Calu3 (cell line): ENCODE measurements at places on chromosomes 5 and 9.

GRCh38 chr5:29054694-29055093 is 2016.3 kb upstream of the CDH9 start:
- DNase-seq = no peak
- no peaks in the 10 kb centered on the region for H3K4me1 ChIP-seq
- H3K36me3 ChIP-seq = no peaks in the 10 kb centered on the region
- no peak overlapping the region for H3K27ac ChIP-seq
- H3K4me3 ChIP-seq = no peak overlapping the region

DNA sequence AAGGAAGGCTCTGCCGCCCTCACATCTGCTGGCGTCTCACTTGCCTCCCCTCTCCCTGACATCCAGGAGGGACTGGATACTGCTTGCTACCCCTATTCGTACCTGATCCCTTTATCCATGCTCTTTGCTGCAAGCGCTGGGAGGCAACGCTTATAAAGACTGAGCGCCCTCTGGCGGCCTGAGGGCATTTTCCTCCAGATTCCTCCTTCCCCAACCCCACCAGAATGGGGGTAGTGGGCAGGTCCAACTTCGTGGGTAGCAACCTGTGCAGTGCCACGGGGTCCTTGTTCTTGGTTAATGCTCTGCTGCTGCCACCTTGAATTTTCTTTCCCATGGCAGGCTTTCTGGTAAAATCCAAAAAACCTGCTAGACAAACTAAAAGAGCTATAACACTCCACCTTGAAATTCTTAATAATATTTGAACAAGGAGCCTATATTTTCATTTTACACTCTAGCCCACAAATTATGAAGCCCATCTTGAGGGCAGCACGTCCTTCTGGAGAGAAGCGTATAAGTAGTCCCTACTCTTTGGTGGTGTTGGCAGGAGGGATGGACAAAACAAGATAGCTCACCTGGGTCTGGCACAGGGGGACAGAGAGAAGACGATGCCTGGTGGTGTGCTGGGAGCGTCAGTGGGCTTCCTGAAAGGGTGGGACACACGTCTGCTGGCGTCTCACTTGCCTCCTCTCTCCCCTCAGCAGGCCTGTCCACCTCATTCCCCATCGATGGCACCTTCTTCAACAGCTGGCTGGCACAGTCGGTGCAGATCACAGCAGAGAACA is 52.5 kb downstream of the JADE2 start:
- no peak overlapping the region for H3K4me3 ChIP-seq
- H3K36me3 ChIP-seq = peaks cover 58% of the 10 kb centered on the region

DNA sequence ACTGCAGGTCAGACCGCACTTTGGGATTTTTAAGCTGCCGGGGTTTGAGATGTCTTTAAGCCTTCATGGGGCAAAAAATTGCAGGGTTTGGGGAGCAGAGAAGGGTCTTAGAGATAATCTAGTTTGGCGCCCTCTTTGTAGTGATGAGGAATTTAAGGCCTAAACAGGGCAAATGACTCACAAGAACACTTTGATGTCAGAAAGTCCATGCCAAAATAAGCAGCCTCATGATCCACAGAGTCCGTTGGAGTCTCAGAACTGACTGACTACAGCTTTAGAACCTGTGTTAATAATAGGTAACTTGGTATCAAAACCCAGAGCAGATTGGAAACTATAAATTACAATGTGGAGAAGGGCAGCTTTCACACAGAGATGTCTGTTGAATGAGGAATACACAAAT is 35.9 kb upstream of the PTGS1 start:
- H3K4me3 ChIP-seq = no peak overlapping the region
- DNase-seq = no peak
- no peak overlapping the region for H3K27ac ChIP-seq
- H3K4me1 ChIP-seq = no peaks in the 10 kb centered on the region
- peaks cover 17% of the 10 kb centered on the region for H3K27me3 ChIP-seq

DNA sequence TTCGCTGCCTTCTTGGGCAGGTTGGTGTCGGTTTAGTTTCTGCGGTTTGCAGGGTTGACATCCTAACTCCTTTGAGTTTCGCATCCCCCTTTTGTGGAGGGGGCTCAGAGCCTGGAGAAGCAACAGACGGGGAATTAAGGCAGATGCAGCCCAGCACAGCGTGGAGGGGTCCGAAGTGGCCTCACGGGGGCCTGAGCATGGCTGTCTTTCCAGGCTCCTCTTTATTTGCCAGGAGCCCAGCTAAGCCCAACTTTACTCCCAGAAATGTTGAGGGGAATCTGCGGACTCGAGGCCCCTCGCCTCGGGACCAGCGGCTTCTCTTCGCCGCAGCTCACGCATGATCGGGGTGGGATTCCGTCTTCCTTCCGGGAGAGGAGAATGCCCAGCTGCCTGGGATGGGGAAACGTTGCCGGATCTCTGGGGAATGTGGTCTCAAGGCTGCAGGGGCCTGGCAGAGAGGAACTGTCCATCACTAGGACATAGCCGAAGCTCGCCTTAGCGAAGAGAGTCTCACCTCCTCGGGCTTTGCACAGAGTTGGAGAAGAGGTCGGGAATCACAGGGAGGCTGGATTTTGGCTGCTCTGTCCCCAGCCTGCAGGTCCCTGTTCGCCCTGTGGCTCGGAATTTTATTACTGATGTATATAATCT is 1.3 kb downstream of the RAI14 start:
- H3K27ac ChIP-seq = peak overlapping the region; percentile 78
- H3K4me3 ChIP-seq = peak overlapping the region; percentile 60
- DNase-seq = peak; percentile 15
- H3K36me3 ChIP-seq = peaks cover 43% of the 10 kb centered on the region
- H3K27me3 ChIP-seq = no peaks in the 10 kb centered on the region
- peaks cover 27% of the 10 kb centered on the region for H3K4me1 ChIP-seq

DNA sequence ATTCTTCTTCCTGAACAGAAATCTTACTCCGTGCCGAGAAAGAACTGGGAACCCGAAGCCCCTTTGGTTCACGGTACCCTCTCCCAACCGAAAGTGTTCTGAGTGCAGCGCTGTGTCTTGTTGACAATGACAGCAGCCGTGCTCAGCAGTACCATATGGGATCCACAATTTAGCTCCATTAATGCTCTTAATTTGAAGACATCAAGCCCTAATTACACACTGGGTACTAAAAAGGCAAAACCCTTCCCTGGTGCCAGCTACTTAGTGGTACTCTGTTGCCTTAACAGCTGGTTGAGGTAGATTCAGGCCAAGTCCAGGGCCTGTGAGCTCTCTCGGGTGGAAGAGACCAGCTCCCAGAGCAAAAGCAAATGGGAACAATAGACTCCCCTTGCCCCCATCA is 24.5 kb downstream of the DDX31 start:
- no peak overlapping the region for H3K4me3 ChIP-seq
- no peak for DNase-seq
- peaks cover 27% of the 10 kb centered on the region for H3K36me3 ChIP-seq

DNA sequence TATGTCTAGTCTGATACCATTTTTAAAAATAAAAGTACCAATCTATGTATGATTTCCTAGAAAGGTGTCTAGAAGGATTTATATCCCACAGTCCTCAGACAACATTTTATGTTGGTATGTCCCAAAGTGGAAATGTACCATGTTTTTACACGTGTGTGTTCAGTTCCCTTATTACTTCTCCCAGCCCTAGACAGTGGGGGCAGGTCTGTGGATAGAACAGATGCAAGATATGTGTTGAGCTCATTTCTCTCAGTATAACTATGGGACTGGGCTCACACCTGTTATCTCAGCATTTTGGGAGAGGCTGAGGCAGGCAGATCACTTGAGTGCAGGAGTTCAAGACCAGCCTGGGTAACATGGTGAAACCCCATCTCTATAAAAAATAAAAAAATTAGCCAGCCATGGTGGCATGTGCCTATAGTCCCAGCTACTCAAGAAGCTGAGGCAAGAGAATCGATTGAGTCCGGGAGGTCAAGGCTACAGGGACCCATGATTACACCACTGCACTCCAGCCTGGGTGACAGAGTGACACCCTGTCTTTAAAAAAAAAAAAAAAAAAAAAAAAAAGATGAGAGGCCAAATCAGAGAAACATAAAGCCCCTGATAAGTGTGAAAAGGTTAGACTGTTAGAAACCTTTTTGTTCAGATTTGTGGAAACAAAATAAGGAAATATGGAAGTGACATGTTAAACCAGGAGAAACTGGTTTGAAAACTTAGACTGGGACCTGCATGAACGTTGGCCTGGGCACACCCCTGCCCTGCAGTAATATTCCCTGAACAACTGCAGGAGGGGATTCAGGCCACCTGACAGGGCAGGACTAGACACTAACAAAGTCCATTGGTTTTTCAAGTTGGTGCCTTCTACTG is 7.4 kb upstream of the SLC2A8 start:
- DNase-seq = no peak
- H3K27me3 ChIP-seq = peaks cover 24% of the 10 kb centered on the region
- no peaks in the 10 kb centered on the region for H3K36me3 ChIP-seq
- H3K27ac ChIP-seq = peak overlapping the region; percentile 77
- H3K4me3 ChIP-seq = no peak overlapping the region

DNA sequence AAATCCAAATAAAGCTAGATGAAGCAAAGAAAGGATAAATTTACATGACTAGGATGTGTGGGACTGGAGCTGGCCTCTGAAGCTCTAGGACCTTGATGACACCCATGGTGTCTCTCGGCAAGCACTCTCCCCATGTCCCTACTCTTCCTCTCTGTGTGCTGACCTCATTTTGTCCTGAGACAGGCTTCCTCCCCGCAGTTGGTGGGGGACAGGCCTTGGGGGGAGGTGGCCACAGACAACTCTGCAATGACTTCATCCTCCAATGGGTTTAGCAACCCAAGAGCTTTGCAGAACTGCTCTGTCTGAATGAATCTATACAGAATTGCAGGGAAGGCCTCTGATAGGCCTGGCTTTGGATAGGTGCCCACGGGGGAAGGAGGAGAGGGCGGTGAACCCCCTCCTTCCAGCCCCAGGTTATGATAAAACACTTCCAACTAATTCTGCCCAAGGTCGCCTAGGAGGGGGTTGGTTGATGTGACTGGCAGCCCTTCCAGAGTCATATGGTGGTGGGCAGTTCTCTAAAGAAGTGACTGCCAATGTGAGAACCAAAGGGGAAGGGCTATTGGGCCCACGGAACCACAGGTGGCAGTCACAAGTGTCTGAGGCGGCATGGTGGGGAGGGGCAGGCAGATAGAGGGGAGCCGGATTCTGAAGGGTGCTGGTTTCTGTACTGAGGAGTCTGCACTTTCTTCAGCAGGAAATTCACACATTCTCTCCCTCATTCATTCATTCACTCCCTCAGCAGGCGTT is 6.0 kb downstream of the SLC6A7 start:
- no peak for DNase-seq
- H3K4me1 ChIP-seq = no peaks in the 10 kb centered on the region
- H3K4me3 ChIP-seq = no peak overlapping the region
- no peaks in the 10 kb centered on the region for H3K36me3 ChIP-seq

GRCh38 chr5:172584638-172585037 is 56.4 kb upstream of the NEURL1B start:
- DNase-seq = no peak
- H3K27me3 ChIP-seq = peaks cover 100% of the 10 kb centered on the region
- H3K4me3 ChIP-seq = no peak overlapping the region
- H3K27ac ChIP-seq = no peak overlapping the region
- no peaks in the 10 kb centered on the region for H3K4me1 ChIP-seq

GRCh38 chr5:42779083-42779482 is 22.5 kb downstream of the CCDC152 start:
- DNase-seq = no peak
- H3K27me3 ChIP-seq = no peaks in the 10 kb centered on the region
- no peaks in the 10 kb centered on the region for H3K4me1 ChIP-seq
- H3K4me3 ChIP-seq = no peak overlapping the region
- H3K27ac ChIP-seq = no peak overlapping the region

DNA sequence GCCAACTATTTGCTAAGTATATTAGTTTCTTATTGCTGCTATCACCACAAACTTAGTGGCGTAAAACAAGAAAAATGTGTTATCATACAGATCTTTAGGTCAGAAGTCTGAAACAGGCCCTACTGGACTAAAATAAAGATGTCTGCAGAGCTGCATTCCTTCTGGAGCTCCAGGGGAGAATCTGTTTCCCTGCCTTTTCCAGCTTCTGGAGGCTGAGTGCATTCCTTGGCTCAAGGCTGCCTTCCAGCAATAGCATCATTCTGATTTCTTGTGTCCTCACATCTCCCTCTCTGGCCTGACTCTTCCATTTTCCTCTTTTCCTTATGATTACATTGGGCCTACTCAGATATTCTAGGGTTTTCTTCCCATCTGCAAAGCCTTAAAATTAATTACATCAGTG is 15.9 kb downstream of the MAN2A1 start:
- no peaks in the 10 kb centered on the region for H3K36me3 ChIP-seq
- no peaks in the 10 kb centered on the region for H3K27me3 ChIP-seq
- H3K4me1 ChIP-seq = peaks cover 28% of the 10 kb centered on the region
- no peak for DNase-seq
- no peak overlapping the region for H3K4me3 ChIP-seq
- no peak overlapping the region for H3K27ac ChIP-seq

DNA sequence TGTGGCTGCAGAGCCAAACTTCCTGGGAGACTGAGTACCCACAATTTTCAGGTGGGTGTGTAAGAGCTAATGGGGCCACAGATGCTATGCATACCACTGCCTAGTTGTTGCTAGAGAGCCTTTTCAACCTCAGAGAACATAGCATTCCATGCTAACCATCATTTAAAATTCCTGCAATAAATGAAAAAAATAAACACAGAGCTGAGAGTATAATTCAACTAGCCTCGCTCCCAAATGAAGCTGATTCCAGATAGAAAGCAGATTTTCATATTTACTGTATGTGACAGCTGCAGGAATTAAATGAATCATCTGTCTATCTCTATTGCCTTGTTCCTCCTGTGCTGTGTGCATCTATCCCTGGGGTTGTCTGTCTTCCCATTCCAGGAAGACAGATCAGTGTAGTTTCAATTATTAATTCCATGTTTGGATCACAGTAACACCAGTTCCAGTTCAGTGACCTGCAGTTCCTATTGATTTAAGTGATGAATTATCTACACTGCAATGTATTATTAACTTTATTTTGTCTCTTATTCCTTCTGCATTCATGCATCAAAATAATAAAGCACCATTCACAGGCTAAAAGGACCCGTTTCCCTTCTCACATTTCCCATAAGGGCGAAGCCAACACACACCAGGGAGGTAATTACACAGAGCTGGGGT is 324.5 kb downstream of the SLIT3 start:
- H3K27ac ChIP-seq = no peak overlapping the region
- no peak for DNase-seq
- no peaks in the 10 kb centered on the region for H3K4me1 ChIP-seq
- no peak overlapping the region for H3K4me3 ChIP-seq

- DNase-seq = no peak
- no peaks in the 10 kb centered on the region for H3K4me1 ChIP-seq
- H3K36me3 ChIP-seq = peaks cover 7% of the 10 kb centered on the region
These were observed 38.2 kb upstream of the ZNF354A start for GRCh38 chr5:178768371-178769260.

- DNase-seq = peak; percentile 21
- peak overlapping the region; percentile 89 for H3K27ac ChIP-seq
- H3K36me3 ChIP-seq = peaks cover 23% of the 10 kb centered on the region
- H3K4me3 ChIP-seq = no peak overlapping the region
- no peaks in the 10 kb centered on the region for H3K27me3 ChIP-seq
These were observed 5.2 kb downstream of the ARSB start for GRCh38 chr5:78979909-78980308.

GRCh38 chr5:151068433-151069197 is 12.2 kb downstream of the TNIP1 start:
- no peak overlapping the region for H3K4me3 ChIP-seq
- no peak overlapping the region for H3K27ac ChIP-seq
- peaks cover 85% of the 10 kb centered on the region for H3K4me1 ChIP-seq
- peaks cover 96% of the 10 kb centered on the region for H3K36me3 ChIP-seq
- no peak for DNase-seq
